ENCODE measurements at places on chromosomes 6 and 20.
A peak's percentile ranks its signal among the peaks of the same experiment; 100 is the strongest.

DNA sequence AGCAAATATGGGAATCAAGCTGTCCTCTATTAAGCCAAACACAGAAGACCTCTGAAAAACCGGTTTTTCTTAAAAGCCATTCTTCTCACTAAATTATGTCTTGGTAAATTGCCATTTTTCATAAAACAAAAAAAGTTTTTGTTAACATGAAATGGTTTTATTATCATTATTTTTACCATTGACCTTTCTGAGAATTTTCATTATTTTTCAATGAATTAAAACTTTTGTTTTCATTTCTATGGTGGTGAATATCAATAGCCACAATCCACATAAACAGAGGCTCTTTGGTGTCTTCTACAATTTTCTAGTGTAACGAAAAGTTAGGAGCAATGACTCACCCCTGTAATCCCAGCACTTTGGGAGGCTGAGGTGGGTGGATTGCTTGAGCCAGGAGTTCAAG, 2.1 kb downstream of the SF3B5 start:
- DNase-seq, result no peak

DNA sequence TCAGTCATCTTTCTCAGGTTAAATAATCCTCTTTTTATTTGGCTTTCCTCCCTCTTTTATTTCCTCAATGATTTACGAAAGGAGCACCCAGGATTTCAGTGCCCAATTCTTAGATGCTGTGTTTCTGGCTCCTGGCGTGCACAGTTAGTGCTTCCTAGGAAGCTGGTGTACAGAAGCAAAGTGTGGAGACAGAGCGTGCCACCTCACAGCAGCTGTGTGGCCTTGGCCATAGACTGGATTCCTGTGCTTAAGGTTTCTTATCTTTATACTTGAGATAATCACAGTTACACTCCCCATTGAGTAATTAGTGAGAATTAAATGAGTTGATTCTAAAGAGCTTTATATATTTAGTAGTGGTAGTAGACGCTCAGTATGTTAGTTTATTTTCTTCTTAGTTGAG, 39.7 kb upstream of the GJA1 start:
- DNase-seq, result no peak

DNA sequence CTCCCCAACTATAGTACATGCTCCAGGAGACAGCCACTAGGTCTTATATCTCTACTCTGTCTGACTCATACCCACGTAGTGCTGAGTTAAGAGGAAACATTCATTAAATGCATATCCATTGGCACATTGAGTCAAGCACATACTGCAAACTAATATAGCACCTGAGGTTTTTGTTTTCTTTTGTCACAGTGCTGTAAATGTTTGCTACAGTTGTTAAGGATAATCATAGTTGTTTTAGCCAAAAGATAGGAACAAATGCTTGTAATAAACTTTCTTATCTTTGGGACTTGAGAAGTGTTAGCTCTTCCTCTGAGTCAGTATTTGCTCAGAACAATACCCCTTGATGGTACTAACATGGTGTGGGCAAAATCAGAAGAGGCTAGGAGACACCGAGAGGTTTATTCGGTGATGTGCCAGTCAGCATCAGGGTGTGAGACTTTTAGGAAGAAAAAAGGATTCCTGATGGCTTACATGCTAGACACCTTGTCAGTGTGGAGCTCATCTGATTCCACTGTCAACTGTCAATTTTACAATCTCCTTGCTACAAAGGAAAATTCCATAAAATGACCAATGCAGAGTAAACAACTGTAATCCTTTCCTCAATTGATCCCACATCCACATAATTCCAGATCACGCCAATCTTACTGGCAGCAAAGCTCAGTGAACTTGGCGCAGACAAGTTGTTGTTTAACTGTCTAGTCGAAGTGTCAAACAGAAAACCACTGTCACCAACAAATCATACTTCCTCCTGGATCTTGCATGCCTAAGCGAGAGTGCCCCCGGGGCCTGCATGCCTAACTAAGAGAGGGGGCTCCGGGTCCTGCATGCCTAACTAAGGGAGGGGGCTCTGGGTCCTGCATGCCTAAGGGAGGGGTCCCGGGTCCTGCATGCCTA, 36.1 kb downstream of the ELOVL2 start:
- DNase-seq, result no peak

DNA sequence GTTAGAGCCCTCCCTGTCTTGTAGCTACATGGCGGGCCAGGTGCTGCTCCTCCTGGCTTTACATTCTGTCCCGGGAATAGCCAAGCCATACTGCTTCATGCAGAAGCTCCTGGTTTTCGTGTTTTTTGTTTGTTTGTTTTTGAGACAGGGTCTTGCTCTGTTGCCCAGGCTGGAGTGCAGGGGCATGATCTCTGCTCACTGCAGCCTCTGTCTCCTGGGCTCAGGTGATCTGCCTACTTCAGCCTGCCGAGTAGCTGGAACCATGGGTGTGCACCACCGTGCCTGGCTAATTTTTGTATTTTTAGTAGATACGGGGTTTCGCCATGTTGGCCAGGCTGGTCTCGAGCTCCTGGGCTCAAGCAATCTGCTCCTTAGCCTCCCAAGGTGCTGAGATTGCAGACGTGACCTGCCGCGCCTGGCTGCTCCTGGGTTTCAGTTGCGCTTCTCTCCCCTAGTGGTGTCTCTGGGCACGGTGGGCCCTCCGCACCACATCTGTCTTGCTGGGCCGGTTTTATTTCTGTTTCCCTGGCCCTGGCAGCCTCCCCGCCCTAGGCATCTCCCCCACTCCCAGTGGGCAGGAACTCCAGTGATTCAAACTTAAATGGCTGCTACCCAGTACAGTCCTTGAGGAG, 12.9 kb downstream of the CDYL start:
- DNase-seq, result no peak

- DNase-seq, result peak; percentile 78
These were observed 33.3 kb upstream of the ZBP1 start for GRCh38 chr20:57653546-57653900.

- DNase-seq, result no peak
These were observed 731 bp upstream of the RBL1 start for GRCh38 chr20:37096415-37097041.

GRCh38 chr6:136609873-136610706, 59.9 kb upstream of the MAP7 start:
- DNase-seq, result peak; percentile 85
